ENCODE measurements at places on chromosomes 13 and 19. TPM values are rescaled to one million over a fixed set of nuclear protein-coding genes. Genes with fewer than 3 reads are reported as not detected.

AKAP8 gene
- 19.4 TPM for total RNA-seq

TGFBR3L gene
- total RNA-seq: 4.4 TPM

PGLYRP1 gene
- not detected for total RNA-seq

LRRC4B gene
- 0.25 TPM for total RNA-seq

ATP4B gene
- total RNA-seq: not detected

TJP3 gene
- 2.5 TPM for total RNA-seq

NLRP11 gene
- total RNA-seq: not detected

NMRK2 gene
- total RNA-seq: not detected

SLC25A23 gene
- 76.3 TPM for total RNA-seq

SYT5 gene
- total RNA-seq: not detected

KLK1 gene
- total RNA-seq: not detected

MBD3L5 gene
- not detected for total RNA-seq

CD209 gene
- total RNA-seq: not detected

AMER2 gene
- total RNA-seq: under 0.01 TPM

TNFSF9 gene
- total RNA-seq: 28.5 TPM

PRTN3 gene
- not detected for total RNA-seq

Data from mesangial cell (primary cell).